Adipocyte (in vitro differentiated cells): ENCODE measurements at places on chromosomes 7 and 10.

- no peak for DNase-seq
Observed at GRCh38 chr7:155886391-155887173, 74.3 kb upstream of the SHH start.

- no peak for DNase-seq
Observed at GRCh38 chr10:48768144-48768766, 83.6 kb downstream of the WDFY4 start.

DNA sequence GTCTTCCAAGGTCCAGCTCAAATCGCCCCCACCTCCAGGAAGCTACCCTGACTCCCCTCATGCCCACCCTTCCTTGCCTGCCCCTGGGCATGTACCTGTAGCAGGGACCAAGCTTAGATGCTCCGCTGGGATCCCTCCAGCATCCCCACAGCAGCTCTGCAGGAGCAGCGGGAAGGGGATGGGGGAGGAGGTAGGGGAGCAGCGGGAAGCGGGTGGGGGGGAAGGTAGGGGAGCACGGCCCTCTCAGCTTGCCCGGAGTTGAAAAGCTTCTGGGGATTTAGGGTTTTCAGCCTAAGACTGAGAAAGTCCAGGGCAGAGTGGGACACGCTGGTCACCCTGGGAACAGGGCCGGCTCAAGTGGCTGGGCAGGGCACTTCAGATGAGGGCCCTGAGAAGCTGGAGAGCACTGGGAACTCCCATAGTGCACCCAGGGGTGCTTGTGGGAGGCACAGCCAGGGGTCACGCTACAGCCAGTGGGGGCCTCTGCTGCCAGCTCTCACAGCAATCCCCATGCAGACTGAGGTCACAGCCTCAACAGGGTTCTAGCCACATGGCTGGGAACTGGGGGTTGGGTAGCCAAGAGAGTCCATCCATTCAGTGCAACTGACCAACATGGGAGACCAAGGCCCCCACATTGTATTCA is 13.4 kb downstream of the WDR86 start:
- DNase-seq = no peak

- no peak for DNase-seq
Observed at GRCh38 chr10:33681595-33681994, 347.1 kb upstream of the NRP1 start.
